Activated CD4-positive, alpha-beta T cell treated with anti-CD3 and anti-CD28 coated beads for 48 hours (primary cell): ENCODE measurements at places on chromosomes 3 and 15.

DNA sequence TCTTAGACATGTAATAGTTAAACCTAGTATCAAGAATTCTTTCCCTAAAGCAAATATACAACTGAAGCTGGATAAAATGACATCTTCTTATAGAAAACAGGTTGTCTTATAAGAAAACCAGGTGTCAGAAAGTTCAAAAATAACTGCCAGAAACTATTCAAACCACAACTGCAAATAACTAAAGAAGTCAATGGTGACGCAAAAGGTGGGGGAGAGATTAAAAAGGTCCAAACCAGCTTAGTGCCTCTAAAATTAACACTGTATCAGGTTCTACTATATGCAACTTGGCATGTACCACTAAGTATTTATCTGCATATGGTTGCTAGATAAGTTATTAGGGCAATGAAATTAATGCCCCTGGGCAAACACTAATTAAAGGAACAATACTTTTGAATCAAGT is 136.8 kb downstream of the TBL1XR1 start:
- no peak for DNase-seq

GRCh38 chr3:172649987-172650386 is 60.9 kb downstream of the NCEH1 start:
- no peak for DNase-seq

DNA sequence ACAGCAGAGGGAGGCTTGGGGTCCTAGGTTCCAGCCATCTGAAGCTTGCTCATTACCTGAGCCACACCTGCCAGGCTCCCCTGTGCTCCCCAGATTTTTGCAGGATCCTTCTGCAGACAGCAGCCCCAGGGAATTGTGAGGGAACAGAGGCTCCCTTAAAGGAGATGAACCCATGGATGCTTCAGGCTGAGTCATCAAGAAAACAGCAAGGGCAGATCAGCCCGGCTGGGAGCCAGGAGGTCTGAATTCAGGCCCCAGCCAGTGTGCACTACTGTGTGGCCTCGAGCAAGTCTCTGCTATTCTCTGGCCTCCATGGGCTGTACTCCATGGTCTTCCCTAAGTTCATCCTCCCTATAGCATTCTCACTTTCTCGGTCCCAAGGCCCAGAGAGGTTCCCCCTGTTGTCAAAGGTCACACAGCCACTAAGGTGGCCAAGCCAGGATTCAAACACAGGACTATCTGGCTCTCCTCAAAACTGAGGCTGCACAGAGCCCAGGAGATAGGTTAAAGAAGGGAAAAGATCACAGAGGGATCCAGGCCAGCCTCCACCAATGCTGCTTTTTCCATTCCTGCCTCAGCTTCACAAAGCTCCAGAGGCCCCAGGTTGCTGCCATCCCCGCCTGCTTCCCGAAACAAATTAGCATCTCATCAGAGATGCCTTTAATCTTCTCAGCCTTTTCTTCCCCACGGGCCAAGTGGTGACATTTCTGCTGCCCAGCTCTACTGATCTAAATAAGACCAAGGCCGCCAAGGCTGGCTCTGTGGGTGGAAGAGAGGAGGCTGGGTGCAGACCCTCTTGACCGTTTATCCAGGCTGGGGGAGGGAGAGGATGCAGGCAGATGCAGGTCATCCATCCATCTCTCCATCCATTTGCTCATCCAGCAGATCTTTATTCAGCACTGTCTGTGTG is 21.2 kb upstream of the GRIP2 start:
- DNase-seq = no peak

DNA sequence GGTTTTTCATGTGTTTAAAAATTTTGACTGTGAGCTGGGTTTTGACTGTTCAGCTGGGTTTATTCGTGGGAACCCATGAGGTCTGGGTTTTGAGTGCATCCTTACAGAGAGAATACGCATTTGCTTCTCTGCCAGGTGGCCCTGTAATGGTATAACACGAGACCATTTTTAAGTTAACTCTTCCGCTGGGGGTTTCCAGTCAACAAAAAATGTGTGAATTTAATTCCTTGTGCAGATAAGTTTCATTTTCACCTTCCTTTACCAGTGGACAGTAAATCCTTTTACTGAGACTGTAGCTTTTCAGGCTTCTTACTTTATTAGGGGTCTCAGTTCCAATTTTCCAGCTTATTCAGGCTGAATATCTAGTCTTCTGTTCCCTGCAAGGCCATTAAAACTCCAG is 149.6 kb downstream of the OPA1 start:
- DNase-seq = no peak

GRCh38 chr15:72797834-72798233 is 14.3 kb upstream of the ADPGK start:
- no peak for DNase-seq

DNA sequence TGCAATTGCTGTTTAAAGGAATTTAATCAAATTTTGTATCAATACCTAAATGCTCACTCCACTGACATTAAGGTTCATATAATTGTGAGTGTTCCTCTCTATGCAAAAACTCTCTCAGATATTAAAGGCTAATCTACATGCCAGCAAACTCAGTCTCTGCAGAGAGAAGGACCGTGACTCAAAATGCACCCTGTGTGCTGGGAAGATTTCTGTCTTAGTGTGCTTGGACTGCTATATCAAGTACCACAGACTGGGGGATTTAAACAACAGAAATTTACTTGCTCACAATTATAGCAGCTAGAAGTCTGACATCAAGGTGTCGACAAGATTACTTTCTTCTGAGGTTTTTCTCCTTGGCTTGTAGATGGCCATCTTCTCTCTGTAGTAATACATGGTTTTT is 18.6 kb upstream of the PFN2 start:
- DNase-seq = no peak

- no peak for DNase-seq
Observed at GRCh38 chr3:8778475-8778874, 9.1 kb upstream of the OXTR start.

- no peak for DNase-seq
Observed at GRCh38 chr15:87881026-87881425, 375.5 kb downstream of the NTRK3 start.

GRCh38 chr15:32029862-32030781 is at the start of gene CHRNA7:
Gene CHRNA7, plus strand, starts transcription at chr15:32030515. Its CDS starts 80 bp downstream, at chr15:32030595.
- DNase-seq = peak; percentile 46

GRCh38 chr3:142152384-142152783 is 3.0 kb upstream of the TFDP2 start:
- peak; percentile 11 for DNase-seq

DNA sequence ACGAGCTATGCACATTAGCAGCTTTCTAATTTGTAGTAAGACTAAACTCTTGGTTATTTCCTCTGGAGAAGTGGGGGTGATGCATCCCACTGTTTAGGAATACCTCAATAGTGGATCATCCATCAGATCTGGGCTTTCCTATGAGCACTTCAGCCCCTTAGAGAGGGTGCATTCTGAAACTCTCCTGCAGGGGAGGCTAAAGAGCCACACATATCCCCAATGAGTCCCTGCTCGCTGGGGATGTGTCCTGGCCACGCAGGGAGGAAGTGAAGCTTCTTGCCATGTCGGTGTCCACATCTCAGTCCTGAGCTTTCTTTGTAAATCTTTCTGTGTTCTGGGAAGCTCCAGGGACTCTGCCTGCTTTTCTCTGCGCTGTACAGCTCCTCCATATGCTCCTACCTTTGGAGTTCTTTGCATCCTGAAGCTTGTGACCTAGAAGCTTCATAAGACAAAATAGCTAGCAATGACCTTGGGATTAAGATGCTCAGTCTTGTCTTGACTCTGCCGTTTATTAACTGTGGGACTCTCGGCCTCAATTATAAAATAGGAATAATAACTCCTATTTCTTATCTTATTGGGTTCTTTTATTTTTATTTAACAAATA is 28.3 kb upstream of the MASP1 start:
- DNase-seq = peak; percentile 77

GRCh38 chr3:60047426-60048200 is 997.8 kb upstream of the CFAP20DC start:
- DNase-seq = peak; percentile 15

DNA sequence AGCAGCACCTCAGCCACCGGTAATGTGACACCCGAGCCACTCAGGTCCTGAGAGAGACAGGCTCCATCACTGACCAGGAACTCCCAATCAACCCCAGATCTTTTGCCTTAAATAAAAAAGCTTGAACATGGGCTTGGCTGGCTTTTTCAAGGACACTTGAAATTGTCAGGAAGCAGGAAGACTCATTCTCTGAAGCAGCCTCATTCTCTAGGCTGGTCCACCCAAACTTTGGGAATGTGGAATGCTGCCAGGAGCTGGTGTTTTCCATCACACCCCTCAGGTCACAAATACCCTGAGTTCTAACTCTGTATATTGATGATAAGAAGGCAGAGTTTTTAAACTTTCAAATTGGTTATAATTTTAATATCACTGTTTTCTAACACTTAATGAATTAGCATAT is 17.0 kb downstream of the CXCR6 start:
- no peak for DNase-seq

DNA sequence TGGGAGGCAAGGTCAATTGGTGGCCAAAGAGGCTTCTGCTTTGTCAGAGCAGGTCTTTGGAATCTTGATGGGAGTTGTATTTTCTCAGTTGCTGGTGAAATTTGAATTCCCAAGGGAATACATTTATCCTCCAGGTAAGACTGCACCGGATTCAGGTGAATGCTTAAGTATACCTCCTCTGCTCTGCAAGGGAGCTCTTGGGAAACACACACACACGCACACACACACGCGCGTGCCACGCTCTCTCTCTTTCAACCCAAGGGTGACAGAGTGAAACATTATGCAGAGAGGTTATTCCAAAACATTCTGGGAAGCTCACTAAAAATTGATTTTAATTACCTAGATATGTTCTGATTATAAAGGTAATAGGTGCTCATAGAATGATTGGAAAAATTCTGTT is 33.7 kb downstream of the ST6GAL1 start:
- DNase-seq = no peak

GRCh38 chr15:38961931-38962330 is 397.3 kb upstream of the RASGRP1 start:
- no peak for DNase-seq

DNA sequence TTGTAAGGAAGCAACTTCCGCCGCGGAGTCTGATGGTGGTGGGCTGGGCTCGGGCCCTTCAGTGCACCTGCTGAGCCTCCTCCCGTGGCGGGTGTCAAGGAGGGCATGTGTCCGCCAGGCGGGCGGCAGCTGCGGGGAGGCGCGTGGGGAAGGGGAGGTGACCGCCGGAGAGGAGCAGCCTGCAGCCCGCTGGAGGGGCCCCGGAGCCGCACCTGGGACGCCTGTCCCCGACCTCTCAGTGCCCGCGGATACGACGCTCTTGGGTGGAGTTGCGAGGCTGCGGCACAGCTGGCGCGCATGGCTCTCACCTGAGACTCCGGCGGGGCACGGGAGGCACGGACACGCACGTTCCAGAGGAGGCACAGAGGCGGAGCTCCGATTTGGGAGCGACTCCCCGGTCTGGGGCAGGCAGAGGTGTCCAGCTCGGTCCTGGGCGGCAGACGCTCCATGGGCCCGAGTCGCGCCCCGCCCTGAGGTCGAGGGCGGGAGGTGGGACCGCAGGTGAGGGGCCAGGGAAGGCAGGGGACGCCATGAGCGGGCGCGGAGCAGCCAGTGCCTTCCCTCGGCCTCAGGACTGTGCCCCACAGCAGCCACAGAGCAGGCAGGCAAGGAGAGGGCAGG is 50.2 kb upstream of the PRR20G start:
- no peak for DNase-seq

DNA sequence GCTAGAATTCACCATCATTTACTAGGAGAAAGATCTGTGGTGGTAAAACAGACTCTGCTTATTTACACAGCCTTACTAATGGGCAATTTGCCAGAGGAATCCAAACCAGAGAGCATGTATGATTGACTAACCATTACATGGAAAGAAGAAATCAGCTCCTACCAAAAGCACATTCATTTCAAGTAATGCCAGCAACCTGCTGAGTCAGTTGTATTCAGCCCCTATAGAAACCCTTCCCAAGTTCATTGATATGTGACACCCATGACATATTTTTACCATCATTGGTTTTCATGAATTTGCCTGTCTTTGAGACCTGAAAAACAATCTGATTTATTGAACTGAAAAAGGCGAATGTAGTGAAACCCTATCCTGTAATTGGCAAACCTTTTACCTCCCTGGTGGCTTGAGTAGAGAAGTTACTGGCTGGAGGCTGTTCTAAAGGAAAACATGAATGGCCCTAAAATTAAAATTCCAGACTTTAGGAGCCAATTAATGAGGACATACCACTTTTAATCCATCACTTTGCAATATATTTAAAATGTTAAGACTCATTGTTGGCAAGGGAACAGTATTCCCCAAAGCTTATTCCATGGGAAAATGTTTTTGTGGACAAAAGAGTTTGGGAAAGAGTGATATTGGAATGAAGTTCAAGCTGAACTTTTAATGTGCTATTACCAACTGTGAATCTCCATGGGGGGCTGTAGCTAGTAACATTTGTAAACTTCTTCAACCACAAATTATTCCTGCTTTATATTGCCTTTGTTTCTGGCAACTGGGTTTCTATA is 542.9 kb downstream of the FHIT start:
- no peak for DNase-seq

DNA sequence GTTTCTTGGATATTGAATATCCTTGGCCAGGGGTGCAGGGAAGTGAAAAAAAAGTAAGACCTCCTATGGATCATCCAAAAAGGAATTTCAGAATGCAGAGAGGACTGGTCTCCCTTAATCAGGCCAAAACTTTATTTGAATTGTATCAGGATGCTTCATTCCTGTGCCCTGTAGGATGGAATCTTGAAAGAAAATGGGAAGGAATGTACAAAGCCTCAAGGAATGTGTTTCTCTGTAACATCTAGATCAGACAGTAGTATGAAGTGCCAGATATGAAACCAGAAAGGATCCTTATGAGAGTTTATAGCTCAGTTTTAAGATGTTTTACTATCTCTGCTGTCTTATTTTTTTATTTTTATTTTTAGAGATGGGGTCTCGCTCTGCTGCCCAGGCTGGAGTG is 6.5 kb upstream of the GSK3B start:
- no peak for DNase-seq

DNA sequence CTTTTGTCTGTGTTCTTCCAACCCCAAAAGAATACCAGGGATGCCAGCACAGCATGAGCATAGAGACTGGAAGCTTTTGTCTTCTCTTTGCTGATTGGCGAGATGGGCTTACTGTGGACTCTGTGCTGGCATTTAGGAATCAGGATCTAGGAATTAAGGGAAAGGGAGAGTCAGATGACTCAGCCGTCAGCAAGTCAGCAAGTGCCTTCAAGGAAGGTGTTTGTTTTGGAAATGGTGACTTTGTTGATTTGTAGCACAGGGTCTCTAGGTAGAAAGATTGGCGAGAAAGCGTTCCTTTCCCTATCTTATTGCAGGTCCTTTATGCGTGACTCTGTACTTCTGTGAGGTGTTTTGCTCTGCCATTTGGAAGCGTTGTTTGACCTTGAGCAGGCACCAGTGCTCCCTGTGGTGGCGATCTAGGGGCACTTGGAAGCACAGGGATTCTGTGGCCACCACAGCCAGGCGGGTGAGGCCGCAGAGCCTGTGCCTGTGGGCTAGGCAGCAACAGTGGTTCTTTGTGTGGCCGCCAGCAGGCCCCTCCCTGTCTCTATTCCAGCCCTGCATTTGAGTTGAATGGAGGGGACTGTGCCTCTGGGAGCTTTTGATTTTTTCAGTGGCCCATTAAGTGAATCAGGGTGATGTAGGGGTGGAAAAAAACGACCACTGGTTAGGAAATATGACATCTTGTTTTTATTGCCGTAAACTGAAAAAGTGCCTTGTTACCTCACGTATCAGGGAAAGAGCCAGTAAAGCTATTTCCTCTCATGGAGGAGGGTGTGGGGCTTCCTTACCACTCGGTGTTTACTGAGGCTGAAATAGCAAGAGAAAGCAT is 19.0 kb downstream of the FAN1 start:
- DNase-seq = no peak
